ENCODE measurements at places on chromosomes 5 and 9.

GRCh38 chr9:132833550-132834121 is 44.4 kb downstream of the AK8 start:
- DNase-seq: no peak

- DNase-seq: no peak
These were observed 19.1 kb downstream of the TNFSF8 start for GRCh38 chr9:114911167-114911821.

DNA sequence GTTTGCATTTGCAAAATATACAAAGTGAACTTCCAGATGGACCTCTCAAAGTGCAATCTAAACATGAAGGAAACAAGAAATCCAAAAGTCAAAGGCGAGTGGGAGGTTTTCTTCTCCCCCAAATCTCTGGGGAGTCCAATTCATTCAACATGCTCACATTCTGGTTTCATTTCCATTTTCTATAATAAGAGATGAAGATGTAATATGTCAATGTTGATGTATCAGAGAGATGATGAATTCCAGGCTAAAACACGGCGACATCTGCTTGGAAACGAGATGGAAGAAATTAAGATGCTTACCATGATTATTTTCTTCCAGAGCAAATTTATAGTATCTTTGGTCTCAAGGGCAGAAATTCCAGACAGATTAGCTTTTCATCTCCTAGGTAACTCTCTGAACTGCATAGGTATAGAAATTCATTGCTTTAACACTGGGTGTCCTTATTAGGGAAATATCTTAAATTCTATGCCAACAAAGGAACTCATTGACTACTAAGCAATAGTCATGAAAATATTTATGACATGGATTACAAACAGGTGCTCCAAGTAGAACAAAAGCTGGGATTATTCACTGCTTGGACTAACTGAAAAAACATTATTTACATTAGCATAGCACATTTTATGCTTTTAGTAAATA is 287.9 kb downstream of the SEC61B start:
- DNase-seq: no peak

DNA sequence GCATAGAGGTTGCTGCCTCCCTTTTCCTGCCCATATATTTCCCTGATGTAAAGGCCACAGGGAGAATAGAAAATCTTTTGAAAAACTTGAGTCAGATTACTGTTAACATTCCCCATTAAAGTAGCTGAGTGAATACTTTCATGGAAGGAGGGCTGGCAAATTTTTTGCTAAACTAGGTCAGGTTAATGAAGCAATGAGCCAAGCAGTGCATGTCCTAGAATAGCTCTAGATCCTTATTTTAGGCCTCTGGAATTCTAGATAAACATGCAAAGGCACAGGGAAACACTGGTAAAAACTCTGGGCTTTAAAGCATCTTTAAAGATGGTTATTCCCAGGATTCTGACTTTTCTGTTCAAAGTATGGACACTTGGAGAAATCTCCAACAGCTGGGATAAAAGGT is 27.9 kb downstream of the TTC1 start:
- DNase-seq: no peak

- DNase-seq: no peak
These were observed 58.3 kb downstream of the SPOCK1 start for GRCh38 chr5:137440795-137441194.

- DNase-seq: no peak
These were observed 26.1 kb upstream of the CAST start for GRCh38 chr5:96636046-96636445.

- no peak for DNase-seq
These were observed 177.3 kb downstream of the C9orf152 start for GRCh38 chr9:110030632-110031031.

GRCh38 chr5:142219146-142219545 is 105.7 kb downstream of the SPRY4 start:
- DNase-seq: no peak

DNA sequence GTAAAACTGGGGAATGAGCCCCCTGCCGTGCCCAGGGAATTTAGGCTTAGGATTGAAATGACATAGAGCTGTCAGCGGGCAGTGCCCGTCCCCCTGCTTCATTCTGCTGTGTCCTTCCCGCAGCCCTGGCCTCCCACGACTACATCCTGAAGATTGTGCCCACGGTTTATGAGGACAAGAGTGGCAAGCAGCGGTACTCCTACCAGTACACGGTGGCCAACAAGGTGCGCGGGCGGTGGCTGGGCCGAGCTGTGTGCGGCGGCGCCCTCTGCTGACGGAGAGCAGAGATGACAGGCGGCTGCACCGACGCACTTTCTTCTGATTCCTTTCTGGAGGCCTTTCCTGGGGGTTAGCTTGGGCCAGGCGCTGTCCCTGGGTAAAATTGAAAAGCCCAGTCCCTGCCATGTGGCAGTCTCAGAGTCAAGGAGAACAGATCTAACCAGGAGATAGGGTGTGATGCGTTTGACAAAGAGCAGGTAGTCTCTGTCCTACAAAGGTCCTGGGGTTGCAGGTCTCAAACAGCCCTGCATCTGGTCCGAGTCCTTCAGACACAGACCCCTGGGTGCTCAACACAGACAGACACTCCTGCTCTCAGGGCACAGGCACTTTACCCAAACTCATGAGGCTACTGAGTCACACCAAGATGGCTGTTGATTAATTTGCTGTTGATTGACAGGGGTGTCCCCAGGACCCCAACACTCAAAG is 26.8 kb upstream of the RPL26L1 start:
- DNase-seq: peak; percentile 79

- no peak for DNase-seq
These were observed 247.9 kb upstream of the TRPC7 start for GRCh38 chr5:136613230-136613629.

- no peak for DNase-seq
These were observed 5.3 kb downstream of the GPR151 start for GRCh38 chr5:146510559-146511125.

DNA sequence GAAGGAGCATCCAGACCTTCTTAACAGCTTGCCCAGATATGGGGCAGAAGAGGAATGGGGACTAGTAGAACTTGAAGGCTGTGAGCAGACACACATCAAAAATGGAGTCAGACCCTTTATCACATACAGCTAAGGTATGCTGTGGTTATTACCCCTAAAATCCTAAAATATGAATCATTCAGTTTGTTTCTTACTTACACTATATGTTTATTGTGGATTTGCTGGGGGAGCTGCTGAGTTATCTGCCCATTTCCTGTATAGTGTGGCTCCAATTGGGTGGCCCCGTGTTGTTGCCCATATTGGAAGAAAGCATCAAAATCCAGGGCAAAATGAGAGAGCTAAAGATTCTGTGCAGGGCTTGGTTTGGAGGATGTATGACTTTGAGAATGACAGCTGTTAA is 56.9 kb downstream of the AP3S1 start:
- no peak for DNase-seq

GRCh38 chr9:33220681-33221567 is 19.0 kb upstream of the SPINK4 start:
- no peak for DNase-seq

- no peak for DNase-seq
These were observed 63.1 kb downstream of the PPARGC1B start for GRCh38 chr5:149793256-149793550.

GRCh38 chr5:177491983-177492746 is 5.2 kb downstream of the PDLIM7 start:
- DNase-seq: no peak

DNA sequence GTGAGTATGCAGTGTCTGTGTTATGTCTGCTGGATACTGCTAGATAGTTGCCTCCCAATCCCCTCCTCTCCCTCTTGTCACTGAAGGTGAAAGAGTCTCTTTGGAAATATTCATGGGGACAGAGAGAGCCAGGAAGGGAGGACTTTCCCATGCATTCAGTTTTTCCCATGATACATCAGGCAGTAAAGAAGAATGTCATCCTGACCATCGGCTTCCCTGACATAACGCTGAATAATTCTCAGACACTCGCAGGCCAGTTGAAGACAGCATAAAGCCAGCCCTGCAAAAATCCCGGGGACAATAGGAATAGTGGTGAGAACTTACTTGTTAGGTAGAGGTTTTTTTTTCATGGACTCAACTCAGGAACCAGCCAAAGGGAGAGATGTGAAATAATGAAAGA is 58.1 kb downstream of the KLF4 start:
- no peak for DNase-seq

GRCh38 chr5:170294057-170294456 is 3.5 kb downstream of the LCP2 start:
- no peak for DNase-seq

DNA sequence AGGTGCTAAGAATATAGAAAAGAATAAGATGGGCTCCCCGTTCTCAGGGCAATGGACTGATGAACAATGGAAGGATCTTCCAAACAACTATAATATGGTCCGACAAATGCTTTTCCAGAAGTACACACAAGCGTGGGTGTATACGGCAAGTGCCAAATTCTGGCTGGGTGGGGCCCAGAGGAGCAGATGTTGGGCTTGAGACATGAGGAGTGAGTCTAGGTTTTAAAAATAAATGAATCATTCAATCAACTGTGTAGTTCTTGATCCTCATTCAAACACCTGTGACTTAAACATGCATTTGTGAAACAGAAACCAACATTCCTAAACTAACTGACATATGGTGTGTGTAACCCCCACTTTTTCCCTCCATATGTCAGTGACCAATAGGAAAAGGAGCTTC is 47.9 kb downstream of the MFAP3 start:
- DNase-seq: no peak

GRCh38 chr5:176360894-176361436 is 599 bp downstream of the KIAA1191 start:
- DNase-seq: no peak

GRCh38 chr9:129237164-129237611 is 59.1 kb upstream of the IER5L start:
- DNase-seq: no peak

- no peak for DNase-seq
These were observed 110.2 kb downstream of the CDH6 start for GRCh38 chr5:31303688-31304087.

- no peak for DNase-seq
These were observed 303.6 kb downstream of the PIK3R1 start for GRCh38 chr5:68519143-68519542.
